ENCODE measurements at places on chromosomes 7 and 10.
A peak's percentile ranks its signal among the peaks of the same experiment; 100 is the strongest.

DNA sequence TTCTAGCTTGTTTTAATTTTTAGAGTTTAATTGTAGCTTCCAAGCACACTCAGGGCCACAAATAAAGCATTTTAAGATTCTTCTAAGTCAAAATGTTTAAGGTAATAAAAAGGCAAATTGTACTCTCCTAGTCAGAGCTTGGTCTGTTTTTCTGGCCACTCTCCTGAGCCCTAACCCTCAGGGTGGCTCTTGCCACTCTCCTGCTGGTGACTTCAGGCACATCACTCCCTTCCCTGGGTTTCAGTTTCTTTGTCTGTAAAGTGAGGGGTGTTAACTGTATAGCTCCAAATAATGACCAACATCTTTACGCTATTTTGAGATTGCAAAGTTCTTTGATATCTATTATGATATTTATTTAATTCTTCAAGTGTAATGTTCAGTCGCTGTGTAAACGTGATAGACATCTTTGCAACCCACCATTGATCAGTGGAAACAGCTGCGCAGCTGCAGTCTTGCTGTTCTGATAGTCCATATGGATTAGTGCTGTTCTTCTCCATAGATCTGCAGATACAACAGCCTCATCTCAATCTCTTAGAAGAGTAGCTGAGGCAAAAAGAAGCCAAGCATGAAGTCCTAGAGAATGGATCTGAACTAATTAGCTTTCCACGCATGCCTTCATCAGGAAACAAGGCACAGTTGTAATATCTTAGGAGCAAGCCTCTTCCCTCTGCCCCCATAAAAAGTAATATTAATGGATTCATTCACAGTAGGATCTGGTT is 189.9 kb downstream of the PLPP4 start:
- no peak for DNase-seq

- DNase-seq, result peak; percentile 68
These were observed 642 bp upstream of the PRKG1 start for GRCh38 chr10:51073453-51074237.

GRCh38 chr7:98831641-98832221 is 38.1 kb downstream of the TMEM130 start:
- DNase-seq, result no peak

DNA sequence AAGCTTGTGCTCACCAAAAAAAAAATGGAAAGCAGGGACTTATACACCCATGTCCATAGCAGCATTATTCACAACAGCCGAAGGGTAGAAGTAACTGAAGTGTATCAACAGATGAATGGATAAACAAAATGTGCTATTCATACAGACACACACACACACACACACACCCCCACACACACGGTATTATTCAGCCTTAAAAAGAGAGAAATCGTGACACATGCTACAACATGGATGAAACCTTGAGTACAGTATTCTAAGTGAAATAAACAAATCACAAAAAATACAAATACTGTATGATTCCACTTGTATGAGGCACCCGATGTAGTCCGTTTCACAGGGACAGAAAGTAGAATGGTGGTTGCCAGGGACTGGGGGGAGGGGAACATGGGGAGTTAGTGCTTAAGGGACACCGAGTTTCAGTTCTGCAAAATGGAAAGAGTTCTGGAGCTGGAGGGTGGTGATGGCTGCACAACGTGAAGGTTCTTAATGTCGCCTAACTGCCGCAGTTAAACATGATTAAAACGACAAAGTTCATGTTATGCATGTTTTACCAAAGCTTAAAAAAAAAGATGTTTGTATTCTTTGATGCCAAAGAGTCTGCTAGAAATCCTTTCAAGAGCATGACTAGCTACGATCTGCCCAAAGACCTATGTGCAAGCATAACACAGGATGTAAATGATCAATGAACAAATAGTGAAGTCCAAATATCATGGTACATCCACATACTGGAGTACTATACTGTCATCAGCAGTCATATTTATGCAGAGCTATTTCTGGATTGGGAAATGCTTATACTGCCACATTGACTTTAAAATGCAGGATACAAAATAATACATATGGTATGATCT is 7.2 kb downstream of the TNS3 start:
- no peak for DNase-seq

DNA sequence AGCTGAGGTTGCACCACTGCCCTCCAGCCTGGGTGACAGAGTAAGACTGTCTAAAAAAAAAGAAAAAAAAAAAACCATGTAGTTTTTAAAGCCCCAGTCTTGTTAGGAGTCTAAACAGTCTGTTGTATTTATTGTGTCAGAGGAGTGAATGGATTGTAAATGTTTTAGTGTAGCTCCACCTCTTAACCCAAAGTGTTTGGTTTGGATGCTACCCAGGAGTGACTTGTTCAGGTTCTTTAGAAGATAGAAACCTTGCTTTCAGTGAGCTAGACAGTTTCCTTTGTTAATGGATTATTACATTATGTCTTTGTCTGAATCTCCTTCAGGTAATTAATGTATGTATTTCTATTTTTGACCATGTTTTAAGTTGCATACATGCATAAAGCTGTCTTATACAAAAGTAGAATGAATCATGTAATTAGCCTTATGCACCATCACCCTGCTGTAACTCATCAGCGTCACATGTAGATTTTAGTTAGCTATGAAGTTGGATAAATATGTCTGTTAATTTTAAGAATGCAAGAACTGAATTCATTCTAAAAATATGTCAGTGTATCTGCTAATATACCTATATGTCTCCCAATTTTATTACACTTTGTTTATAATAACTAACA is 97.7 kb downstream of the TAF3 start:
- no peak for DNase-seq

- DNase-seq, result no peak
These were observed 62.0 kb upstream of the JCAD start for GRCh38 chr10:30121401-30121800.
